CD8-positive, alpha-beta memory T cell (primary cell): ENCODE measurements at places on chromosomes 11 and 22.

DNA sequence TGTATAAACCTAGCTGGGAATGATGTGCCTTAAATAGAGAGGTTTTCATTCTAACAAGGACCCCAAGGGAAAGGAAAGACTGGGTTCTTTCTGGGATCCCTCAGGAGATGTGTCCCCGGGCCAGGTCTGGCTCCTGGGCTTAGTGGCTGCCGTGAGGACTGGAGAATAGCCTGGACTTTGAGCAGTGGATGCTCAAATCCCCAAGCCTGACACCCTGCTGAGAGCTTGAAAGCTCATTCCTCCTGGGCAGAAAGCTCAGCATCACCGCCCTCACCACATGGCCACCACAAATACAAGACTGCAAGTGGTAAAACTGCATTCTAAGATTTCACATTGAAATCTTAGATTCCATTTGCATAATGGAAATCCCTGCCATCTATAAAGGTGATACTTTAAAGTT is 79.4 kb upstream of the NARS2 start:
- DNase-seq = no peak

DNA sequence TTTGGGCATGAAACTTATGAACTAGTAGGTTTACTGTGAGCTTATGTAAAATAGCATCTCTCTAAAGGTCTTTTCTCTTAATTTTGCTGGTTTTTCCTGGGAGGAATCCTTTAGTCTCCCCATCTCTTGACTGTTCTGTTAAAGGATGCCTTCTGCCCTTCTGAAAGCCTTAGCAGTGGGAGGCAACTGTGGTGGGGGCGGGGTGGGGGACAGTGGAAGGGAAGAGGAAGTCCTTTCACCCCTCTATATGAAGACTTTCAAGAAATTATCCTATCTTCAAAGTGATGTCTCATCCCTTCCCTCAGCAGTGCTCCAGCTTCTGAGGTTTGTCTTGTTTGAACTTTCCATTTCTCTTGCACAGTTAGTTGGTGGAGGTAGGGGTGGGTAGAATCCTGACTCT is 73.1 kb downstream of the ELP4 start:
- DNase-seq = no peak

DNA sequence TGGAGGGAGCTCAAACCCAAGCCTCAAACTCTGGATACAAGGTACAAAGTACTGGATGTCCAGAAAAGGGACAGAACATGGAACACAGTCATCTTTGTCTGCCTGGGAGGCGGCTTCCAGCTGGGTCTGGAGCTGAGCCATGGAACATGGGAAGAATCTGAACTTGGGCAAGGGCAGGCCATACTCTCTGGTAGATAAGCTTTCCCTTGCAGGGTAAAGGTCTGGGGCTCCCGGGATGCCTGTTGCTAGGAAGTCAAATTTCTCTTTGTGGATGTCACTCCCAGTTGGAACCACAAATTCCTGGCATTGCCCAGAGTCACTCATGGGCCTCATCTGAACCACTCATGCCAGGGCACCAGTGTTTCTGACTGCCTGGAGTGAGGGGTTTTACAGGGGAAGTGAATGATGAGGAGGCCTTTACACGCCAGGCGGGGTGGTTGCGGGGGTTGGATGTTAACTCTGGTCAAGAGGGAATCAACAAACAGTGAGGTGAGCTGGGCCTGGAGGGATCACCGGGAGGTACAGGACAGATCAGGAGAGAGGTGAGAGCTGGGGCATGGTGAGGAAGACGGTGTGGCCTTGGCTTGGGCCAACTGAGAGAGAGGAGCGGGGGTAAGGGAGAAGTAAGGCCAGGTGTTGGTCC is 5.7 kb downstream of the FTH1 start:
- DNase-seq = no peak

DNA sequence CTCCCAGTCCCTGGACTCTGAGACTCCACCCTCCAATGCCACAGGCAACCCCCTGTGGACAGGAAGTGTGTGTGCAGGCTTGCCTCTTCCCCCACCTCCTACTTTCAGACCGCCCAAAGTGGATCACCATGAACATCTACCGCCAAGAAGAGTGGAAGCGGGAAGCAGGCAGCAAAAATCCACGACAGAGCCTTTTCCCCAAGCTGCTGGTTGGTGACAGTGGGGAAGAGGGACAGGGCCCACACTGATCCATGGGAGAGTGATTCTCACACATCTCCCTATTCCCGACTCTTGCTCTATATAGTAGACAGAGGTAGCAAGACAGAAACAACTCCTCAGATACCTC is 53.4 kb upstream of the SPATA19 start:
- no peak for DNase-seq

DNA sequence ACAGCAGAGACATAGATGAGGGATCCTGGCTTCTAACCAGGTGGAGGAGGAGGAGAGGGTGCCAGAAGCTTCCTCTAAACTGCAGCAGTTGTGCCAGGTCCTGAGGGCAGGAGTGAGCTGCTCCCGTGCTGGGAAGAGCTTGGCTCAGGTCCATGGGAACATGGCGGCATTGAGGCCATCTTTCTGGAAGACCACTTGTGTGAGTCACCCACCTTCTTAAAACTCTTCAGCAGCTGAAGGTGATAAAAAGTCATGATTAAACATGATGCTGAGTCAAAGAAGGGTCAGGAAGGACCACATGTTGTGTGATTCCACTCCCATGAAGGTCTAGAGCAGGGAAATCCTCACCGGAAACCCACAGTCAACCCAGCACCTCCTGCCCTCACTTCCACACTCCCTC is 35.1 kb downstream of the LINC01488 start:
- no peak for DNase-seq

DNA sequence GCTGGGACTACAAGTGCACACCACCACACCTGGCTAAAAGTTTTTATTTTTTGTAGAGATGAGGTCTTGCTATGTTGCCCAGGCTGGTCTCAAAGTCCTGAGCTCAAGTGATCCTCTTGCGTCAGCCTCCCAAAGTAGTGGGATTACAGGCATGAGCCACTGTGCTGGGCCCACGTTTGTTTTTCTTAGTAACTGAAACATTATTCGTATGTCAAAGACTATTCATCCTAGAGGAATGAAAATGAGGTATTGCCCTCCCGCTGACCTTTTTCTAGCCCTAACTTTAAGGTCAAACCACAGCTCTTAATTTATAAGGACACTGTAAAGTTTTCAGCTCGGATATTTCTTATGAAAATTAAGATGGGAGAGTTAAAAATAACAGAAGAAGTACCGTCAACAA is 33.2 kb upstream of the PAX6 start:
- DNase-seq = no peak

GRCh38 chr11:79512706-79513469 is 72.1 kb upstream of the TENM4 start:
- no peak for DNase-seq

DNA sequence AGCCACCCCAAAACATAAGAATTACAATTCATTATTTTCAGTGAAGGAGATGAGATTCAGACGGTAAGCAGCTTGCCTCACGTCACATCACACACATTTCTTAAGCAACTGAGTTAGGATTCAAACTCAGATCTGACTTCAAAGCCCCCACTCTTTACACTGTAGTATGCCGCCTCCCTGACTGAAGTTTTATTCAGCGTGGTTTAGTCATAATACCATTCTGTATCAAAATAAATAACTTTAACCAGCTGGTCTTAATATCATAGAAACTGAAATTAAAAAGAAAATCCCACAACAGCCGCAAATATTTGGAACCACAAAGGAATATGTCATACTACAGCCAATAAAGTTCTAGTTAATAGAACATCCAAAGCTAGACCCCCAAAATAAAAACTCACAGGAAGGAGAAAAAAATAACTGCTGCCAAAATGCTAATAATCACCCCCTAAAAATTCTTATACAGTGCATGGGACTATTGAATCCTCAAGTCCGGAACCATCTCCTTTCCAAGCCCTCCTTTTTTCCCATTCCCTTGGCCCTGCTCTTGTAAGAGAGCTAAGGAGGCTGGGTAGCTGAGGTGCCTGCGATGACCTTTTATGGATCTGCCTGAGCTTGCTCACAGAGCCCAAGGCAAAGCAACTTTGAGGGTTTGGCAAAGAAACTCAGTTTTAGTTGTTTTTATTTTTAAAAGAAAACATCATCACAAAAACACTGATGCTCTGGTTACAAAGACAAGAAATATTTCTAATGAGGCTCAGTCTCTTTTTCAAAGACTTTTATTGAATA is 334.5 kb downstream of the TTC28 start:
- DNase-seq = no peak

DNA sequence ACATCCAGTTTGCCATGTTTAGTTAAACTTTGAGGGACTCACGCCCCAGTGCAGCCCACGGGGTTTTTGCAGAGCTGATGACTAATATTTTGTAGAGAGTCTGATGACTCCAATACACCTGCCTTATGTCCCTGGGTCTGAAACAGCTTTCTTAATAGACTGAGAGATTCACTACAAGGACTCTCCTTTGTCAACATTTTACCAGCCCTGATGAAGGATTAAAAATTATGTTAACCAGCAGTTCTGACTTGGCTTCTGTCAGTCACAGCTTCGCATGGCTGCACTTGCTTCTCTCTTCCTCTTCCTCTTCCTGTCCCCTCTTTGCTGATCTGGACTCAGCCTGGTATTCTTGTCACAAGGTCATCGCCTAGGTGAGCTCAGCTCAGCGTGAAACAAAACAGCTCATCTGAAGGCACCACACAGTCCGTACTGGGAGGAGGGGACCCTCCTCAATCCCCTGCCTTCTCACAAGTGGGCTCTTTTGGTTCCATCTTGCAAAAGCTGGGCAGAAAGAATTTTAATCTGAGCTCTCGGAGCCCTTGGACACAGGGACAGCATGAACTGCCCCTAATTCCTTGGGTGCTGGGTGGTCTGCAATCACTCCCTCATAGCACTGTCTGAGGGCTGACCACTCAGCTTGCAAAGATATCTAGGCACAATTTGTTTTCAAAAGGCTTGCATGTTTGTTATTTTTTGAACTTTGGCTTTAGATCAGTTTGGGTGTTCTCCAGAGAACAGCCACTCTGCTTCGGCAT is 38.1 kb upstream of the POU2AF1 start:
- no peak for DNase-seq

GRCh38 chr11:9263840-9264315 is 1.3 kb downstream of the DENND5A start:
- DNase-seq = peak; percentile 53

DNA sequence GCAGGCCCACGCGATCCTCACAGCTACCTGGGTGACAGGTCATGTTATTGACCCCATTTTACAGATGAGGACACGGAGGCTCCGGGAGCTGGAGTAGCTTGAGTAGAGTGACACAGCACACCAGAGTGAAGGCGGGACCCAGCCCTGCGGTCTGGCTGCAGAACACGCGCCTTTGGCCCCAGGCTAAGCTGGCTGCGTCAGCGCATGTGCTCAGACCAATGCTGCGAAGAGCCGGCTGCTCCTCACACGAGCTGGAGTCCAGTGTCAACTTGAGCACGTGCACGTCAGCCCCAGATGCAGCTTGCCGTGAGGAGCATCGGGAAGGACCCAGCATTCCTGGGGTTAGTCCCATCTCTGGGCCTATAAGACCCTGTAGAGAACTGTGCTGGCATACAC is 49.9 kb downstream of the SCUBE1 start:
- no peak for DNase-seq

DNA sequence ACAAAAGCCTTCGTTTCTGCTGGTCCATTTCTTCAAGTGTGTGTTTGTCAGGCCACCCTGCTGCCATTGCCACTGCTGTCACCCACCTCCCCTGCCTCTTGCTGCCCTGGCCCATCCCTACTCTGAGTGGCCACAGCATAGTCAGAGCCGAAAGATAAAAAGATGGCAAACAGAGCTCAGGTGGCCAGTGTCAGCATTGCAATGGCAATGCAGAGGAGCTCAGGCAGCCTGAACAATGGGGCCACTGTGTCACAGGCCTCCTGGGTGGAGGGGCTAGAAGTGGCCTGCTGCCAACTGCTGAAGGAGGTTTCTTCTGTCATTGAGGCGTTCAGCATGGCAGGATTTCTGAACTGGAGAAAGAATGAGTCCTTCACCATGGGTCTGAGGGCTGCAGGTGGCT is 137.1 kb downstream of the CSNK2A3 start:
- DNase-seq = no peak

DNA sequence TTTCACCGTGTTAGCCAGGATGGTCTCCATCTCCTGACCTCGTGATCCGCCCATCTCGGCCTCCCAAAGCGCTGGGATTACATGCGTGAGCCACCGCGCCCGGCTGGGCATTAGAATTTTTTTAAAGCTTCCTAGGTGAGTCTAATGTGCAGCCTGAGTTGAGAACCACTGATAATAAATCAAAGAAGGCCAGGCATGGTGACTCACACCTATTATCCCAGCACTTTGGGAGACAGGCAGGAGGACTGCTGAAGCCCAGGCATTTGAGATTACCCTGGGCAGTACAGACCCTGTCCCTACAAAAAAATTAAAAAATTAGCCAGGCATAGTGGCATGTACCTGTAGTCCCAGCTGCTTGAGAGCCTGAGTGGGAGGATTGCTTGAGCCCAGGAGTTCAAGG is 13.7 kb downstream of the MEI1 start:
- no peak for DNase-seq

GRCh38 chr11:116579857-116580727 is 192.7 kb downstream of the BUD13 start:
- DNase-seq = no peak

DNA sequence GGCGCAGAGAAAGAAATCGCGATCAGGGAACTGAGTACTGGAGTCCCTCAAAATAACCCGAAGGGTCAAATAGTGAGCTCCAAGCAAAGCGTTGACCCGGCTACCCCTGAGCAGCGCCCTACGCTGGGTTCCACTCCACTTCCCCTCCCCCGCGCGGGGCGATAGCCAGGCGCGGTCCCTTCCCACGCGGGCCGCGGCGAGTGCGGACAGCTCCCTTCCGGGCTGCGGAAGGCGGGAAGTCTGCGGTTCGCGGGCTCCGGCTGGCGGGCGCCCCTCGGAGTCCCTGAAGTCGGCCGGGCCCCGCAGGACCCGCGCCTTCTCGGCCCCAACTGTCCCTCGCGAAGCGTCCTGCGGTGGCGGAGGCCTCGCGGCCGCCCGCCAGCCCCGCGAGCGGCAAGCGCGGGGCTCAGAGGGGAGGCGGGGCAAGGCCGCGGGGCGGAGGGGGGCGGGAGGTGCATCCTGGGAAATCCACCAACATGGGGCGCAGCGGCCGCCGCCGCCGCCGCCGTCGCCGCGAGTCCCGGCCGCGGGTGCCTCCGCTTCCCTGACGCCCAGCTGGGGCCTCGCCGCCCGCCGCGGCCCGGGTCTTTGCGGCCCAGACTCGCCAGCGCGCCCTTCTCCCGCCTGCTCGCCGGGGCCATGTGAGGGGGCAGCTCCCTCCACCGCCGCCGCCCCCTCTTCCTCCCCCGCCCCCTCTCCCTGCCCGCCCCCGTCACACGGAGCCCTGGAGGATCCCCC is at the start of gene QSER1:
QSER1 (plus strand) TSS at position 457 of the 738 bp plus-strand sequence. CDS start 315 bp downstream, outside the sequence.
- DNase-seq = peak; percentile 54

GRCh38 chr22:28358312-28358711 is 321.3 kb downstream of the TTC28 start:
- DNase-seq = no peak

DNA sequence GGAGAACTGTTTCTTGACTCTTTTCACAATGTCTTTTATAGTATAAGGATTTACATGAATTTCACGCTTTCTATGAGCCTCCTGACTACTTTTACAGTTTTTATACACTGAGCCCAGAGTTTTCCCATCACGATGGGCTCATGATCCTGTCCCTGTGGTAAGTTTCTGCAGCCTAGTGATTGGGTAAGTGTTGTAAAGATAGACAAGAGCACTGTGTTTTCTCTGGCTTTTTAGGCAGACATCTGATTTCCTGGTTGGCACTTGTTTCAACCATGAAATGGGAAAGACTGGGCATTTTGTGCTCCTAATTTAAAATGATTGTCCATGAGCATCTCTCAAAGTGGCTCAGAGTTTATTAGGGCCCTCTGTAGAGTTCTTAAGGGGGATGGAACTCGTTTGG is 299.0 kb downstream of the FAT3 start:
- DNase-seq = no peak

- DNase-seq = no peak
Measured at GRCh38 chr11:45154276-45154675, 7.8 kb downstream of the PRDM11 start.
